Stimulated activated CD4-positive, alpha-beta T cell treated with anti-CD3 and anti-CD28 coated beads, Interleukin-1b, Interleukin-23, amount 100 ng/mL, for 48 hours (primary cell): ENCODE measurements at places on chromosomes 11 and 22.

- DNase-seq = no peak
Observed at GRCh38 chr22:38786631-38787030, 7.3 kb downstream of the DNAL4 start.

GRCh38 chr11:1913271-1914060 is 6.0 kb upstream of the TNNT3 start:
- DNase-seq = no peak

DNA sequence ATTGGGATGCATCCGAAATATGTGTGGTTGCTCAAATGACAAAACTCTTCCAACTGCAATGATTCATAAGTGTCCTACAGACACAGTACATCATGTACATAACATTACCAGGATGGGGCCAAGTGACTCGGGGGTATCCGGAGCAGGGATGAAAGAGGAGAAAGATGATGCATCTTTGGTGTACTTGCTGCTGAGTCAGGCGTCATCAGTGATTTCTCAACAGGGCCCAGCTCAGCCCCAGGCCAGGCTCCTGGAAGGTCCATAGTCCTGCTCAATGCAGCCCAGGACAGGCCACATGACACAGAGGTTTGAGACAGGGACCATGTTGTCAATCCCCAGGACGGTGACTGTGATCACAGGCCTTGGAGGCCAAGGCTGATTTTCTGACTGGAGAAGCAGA is 59.3 kb downstream of the GGTLC2 start:
- no peak for DNase-seq

DNA sequence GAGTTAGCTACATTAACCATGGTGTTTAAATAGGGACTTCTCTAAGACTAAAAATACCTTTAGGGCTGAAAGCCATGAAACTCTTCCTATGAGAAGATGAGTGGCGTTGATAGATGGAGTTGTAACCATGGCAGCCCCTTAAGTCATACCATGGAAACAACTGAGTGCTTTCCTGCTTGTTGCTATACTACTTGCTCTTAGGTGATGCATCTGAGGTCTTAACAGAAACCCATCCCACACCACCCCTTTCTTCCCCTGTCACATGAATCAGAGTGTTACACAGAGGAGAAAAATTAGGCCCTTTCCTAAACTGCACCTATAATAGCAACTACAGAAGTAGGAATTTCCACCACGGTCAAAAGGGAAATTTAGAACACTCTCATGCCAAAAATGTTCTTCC is 64.3 kb upstream of the ZC3H12C start:
- no peak for DNase-seq

- no peak for DNase-seq
Observed at GRCh38 chr22:27888310-27888709, 30.7 kb downstream of the PITPNB start.
